ENCODE measurements at places on chromosomes 3 and 15. TPM values are rescaled to one million over a fixed set of nuclear protein-coding genes. Genes with fewer than 3 reads are reported as not detected.

DNA sequence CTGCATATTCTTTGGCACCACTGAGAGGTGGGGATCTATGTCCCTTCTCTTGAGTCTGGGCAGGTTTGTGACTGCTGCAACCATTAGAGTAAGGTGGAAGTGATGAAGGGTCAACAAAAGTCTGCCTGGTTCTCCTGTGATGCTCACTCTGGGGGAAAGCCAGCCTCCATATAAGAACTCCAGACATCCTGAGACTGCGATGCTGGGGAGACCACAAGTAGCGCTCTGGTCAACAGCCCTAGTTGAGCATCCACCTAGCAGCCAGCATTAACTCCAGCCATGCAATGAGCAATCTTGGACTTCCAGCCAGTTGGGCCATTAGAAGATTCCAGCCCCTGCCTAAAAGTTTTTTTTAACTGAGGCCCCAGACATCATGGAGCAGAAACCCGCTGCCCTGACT lies 62.8 kb downstream of the SCN11A start:
- DNase-seq, result no peak

DNA sequence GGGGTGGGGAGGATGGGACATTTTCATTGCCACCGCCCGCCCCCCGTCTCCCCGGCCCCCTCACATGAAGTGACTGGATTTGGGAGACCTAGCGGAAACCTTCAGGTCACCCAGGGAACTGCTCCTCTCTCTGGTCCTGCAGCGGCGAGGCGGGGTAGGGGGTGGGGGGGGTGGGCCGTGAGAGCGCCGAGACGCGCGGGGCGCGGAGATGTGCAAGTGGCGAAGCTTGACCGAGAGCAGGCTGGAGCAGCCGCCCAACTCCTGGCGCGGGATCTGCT lies 712 bp upstream of the MME start:
- no peak for DNase-seq

DNA sequence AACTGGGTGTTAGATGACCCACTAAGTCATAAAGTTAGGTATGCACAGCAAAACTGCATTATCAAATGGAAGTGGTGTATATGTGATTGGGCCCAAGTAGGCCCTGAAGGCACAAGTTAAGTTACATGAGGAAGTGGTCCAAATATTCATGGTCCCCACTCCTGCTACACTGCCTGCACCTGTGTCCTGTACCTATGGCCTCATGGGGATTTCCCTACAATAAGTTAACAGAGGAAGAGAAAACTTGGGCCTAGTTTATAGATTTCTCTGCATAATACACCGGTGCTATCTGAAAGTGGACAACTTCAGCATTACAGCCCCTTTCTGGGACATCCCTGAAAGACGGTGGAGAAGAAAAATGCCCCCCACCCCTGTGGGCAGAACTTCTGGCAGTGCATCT lies 41.5 kb downstream of the STRIT1 start:
- DNase-seq, result no peak

DNA sequence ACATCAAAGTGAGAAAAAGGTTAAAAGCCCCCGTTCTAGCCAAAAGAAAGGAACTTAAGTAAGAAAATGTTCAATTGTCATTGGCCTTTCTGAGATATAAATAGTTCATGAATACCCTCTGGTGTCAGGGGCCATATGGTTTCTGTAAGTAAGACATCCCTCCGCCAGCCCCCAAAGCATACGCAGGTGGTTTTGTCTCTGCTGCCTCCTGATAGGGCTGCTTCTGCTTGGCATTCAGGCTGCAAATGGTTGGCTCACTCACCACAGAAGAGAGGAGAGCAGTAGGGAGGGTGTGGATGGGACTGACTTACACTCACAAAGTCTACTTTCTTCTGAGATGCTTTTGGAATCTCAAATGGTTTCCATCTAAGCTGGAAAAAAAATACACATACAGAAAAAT lies 29.8 kb downstream of the HGD start:
- DNase-seq, result no peak

GRCh38 chr3:143822374-143822773 lies 25.9 kb downstream of the SLC9A9 start:
- DNase-seq, result no peak

DNA sequence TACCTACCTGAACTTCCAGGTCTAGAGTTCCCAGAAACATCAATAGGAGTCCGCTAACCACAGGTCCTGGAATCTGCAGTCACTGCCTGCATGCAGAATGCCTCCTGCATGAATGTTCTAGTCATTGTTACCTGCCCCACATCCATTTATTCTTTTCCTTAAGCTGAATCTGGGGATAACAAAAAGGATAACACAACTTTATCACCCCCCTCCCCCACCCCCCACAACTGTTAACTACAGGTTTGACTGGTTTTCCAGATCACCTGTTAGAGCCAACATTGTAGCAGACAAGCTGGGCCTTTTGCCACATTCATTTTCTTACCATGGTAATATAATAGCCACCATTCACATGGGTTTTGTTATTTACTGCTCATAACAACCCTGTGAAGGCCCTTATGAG lies 4.6 kb upstream of the CTSH start:
- DNase-seq, result no peak

IP6K2 gene
- 41.6 TPM for total RNA-seq

LSAMP gene
- total RNA-seq, result 17.6 TPM

C3orf20 gene
- not detected for total RNA-seq

TRIM59 gene
- total RNA-seq, result 5.1 TPM

SEMA6D gene
- 0.40 TPM for total RNA-seq

Data from Daoy (cell line).